ENCODE measurements at places on chromosomes 7 and 10.

DNA sequence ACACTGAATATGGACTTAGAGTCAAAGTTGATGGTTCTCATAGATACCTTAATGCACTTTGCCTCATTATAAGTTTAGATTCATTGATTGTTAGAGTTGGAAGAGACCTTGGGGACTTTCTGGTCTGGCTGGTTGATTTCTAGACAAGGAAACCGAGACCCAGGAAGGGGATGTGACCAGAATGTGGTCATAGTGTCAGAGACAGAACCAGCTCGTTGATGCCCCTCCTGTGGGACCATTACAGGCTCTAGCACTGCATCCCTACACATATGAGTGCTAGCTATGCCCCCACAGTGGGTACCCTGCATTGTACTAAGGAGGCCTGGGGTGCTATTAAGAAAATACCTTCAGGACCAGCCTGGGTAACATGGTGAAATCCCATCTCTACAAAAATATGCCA is 306.6 kb downstream of the CAMK1D start:
- DNase-seq, result no peak

DNA sequence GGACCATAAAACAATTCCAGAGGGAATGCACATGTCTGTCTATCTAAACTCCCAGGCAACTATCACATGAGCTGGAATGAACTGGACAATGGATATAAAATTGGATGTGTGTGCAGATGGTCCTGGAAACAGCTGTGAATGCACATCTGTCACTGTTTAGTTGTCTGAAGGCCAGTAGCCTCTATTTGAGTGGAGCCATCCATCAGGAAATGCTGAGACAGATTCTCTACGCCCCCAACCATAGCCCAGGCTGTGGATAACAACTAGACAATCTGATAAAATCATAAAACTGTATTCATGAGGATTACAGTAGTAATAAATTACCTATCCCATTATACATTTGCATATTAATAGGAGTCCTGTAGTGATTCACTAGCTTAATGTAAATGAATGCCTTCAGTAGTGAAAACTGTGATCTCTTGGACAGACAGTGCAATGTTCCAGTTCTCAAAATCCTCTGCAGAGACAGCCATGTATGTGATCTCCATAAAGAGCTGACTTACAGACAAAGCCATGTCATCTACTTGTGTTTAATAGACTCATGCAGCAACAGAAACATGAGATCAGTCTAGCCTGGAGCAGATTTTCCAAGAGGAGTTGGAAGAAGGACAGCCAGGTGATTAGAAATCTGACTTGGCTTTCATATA is 907.6 kb downstream of the KCNMA1 start:
- no peak for DNase-seq

- DNase-seq, result peak; percentile 61
Observed at GRCh38 chr7:2313450-2314208, 612 bp downstream of the SNX8 start.

- DNase-seq, result no peak
Observed at GRCh38 chr7:18777314-18777713, 281.8 kb downstream of the HDAC9 start.

DNA sequence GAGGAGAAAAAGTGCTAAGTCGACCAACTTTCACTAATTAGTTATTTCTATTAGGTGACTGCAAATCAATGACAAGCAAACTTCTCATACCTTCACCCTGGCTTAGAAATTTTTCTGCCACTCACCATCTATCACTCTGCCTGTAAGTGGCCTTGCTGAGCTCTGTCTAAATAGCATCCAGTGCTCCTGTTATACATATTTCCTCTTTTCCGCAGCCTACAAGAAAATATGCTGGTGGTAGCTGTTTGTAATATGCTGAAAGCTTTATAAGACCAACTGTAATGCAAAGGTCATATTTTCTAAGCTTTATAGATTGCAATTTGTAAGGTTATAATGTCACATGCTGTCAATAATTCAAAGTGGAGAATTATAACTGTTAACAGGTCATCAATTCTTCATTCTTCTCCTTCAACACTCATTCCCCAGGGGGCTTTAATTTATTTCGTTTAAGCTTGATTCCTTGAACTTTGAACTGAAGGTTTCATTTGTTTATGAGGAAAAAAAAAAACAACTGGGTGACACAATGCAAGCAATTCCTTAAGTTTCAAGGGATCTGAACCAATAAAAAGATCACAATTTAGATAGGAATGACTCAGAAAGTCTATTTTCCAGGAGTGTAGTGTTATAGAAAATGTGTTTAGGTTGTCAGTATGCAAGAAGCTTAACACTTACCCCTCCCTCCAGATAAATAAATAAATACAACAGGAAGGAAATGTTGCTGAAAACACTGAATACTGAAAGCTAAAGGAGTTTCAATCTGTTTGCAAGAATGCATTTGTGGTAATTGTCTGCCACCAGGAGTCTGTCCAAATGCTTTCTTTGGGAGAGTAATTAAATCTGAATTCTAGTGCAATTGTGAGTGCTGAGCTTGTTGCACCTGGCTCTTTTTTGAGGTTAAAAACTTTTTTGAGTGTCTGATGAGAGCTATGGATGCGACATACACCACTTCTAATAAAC is 183.7 kb downstream of the SORCS1 start:
- DNase-seq, result no peak

DNA sequence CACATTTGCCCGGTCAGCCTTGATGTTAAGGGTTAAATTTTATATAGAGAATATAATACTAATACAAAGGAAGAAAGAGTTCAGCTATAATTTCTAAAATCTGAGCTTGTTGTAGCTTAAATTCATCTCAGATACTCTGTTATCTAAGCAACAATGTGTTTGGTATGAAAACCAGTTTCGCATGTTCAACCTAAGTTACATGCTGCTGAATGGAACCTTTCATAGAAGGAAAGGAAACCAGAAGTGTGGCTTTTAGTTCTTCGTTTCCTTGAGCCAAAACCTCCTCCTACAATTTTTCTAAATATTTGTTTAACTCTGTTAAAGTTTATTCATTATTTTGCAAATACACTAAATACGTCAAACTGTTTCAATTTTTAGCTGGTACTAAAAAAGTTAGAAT is 18.5 kb downstream of the AGR2 start:
- no peak for DNase-seq

DNA sequence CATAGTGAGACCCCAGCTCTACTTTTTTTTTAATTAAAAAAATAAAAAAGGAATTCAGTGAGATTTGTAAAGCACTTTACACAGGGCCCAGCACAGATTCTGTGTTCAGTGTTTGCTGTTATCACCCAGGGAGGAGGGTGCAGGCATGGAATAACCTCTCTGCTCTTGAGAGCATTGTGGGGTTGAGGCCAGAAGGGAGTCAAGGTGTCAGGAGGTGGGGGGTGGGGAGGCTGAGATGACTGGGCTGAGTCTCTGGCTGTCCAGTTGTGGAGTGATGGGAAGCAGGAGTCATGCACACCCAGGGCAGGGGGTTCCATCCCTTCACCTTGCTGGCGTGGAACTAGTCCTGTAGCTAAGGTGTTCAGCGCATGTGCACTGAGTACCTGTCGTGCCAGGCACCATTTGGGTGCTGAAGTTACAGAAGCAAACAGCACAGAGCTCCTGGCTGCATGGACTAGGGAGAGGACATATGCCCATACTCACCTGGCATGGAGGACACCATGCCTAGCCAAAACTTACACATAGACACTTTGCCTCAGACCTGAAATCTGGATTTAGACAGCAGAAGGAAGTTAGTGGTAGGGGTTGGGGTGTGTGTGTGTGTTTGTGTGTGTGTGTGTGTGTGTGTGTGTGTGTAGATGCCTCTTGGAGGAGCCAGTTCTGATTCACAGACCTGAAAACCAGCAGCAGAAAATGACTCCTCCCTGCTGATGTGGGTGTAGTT is 69.2 kb upstream of the LRRC4 start:
- no peak for DNase-seq

- no peak for DNase-seq
Observed at GRCh38 chr10:58755677-58756076, 243.0 kb downstream of the BICC1 start.

DNA sequence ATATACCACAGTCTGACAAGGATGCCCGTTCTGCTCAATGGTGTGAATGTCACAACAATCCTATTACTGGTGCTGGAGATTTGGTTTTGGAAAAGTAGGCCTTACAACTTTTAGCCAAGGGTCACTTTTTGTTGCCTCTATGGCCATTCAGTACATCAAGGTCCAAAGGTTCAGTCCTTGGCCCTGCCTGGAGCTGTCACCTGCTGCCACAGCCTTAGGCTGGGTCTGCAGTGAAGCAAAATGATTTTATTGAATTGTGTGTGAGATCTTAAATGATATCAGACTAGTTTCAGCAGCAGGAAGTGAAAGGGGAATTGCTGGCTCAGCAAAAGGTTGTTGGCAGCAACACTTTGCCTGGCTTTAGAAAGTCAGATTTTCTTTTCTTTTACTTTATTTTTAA is 427.6 kb downstream of the THSD7A start:
- no peak for DNase-seq

DNA sequence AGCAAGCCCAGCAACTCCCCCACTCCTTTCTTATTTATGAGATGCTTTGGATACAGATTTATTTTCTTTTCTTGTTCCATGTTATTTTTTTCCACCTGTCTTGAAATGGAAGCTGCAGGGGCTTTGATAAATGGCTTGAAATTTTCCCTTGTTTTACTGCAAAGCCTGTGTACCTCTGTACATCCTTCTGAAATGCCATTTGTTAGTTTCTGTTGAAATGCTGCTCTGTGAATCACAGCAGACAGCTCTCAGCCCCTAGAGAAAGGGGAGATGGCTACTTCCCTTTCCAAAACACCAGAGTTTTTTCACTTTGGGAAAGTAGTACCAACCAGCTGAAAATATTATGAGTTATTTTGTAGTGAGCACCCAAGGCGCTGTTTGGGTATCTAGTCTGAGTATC is 304.2 kb downstream of the ELMO1 start:
- no peak for DNase-seq

DNA sequence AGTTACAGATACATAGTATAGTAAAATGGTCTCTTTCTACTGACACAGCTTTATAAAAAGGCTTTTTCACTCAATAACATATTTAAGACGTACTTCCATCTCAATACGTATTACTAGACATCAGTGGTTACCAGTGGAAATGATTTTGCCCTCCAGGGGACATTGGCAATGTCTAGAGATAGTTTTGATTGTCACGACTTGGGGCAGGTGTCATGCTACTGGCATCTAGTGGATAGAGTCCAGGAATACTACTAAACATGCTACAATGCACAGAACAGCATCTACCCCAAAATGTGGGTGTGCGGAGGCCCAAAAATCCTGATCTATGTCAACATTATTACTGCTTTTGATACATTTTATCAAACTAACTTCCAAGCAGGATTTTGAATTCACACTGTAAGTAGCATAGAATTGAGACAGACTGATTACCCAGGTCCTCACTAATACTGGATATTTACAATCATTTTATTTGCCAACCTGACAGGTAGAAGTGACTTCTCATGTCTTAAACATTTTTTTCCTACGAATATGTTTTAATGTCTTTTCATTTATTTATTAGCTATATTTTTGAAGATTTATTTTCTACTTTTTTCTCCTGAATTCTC is 53.8 kb downstream of the HGF start:
- no peak for DNase-seq

DNA sequence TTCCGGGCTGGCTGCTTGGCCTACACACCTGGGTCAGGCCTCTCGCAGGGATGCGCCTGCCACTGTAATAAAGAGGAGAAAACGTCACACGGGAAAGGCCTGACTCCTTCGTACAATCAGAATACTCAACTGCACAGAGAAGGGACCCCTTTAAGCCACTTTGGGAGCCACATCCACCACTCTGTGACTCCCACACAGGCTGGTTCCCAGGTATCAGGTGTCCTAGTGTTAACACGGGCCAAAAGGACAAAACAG is 5.8 kb upstream of the ZNF736 start:
- no peak for DNase-seq

DNA sequence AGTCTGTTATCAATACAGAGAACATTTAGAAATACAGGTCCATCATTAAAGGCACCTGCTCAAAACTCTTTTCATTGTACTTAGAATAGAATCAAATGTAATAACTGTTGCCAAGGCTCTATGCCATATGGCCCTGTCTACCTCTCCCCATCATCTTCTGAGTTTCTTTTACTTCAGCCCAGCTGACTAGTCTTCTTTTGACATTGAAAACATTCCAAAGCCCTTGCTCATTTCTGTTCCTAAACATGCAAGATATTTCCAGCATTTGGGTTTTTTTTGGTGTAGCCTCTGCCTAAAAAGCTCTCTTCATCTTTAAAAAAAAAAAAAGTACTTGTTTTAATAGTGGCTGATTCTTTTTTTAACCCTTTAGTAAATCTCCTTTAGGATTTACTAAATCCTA is 165.5 kb upstream of the SMIM30 start:
- no peak for DNase-seq

GRCh38 chr7:156071612-156072011 is 259.3 kb upstream of the SHH start:
- no peak for DNase-seq

DNA sequence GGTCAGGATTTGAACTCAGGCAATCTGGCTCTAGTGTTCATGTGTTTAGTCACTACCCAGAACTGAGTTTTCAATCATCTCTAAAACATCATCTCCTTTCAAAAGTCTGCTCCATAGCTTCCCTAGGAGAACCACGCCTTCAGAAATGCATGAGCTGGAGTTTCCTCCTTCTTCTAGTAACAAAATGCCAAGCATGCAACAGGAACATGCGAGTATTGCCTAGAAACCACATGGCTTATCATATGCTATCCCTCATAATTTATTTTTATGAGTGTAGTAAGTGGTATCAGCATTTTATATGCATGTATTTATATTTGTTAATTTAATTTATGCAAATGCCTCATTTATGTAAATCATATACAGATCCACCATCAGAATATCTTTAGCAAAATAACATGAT is 170.9 kb downstream of the RAB11FIP2 start:
- no peak for DNase-seq

DNA sequence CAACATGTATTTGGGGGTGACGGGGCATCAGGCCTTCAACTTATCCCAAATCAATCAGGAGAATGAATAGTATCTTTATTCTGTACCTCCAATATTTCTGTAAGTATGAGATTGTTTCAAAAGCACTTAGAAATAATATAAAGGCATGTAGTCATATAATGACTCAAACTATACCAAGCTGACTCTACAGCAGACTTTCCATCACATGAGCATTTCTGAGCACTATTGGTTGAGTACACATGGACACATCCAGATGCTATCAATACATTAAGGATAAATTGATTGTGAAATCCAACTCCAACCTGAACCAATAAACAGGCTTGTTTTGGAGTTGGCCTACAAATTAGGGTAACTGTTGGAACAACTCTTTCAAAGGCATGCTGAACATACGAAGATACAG is 229.4 kb downstream of the SFMBT2 start:
- no peak for DNase-seq

Data from bone marrow (tissue), 2 donors.